ENCODE measurements at places on chromosomes 3 and 15.

GRCh38 chr15:34349769-34350168, 6.7 kb downstream of the NUTM1 start:
- H3K4me1 ChIP-seq, result no peaks in the 10 kb centered on the region
- H3K4me3 ChIP-seq, result no peak overlapping the region
- no peaks in the 10 kb centered on the region for H3K27me3 ChIP-seq
- no peak for DNase-seq
- H3K36me3 ChIP-seq, result no peaks in the 10 kb centered on the region
- H3K27ac ChIP-seq, result no peak overlapping the region

DNA sequence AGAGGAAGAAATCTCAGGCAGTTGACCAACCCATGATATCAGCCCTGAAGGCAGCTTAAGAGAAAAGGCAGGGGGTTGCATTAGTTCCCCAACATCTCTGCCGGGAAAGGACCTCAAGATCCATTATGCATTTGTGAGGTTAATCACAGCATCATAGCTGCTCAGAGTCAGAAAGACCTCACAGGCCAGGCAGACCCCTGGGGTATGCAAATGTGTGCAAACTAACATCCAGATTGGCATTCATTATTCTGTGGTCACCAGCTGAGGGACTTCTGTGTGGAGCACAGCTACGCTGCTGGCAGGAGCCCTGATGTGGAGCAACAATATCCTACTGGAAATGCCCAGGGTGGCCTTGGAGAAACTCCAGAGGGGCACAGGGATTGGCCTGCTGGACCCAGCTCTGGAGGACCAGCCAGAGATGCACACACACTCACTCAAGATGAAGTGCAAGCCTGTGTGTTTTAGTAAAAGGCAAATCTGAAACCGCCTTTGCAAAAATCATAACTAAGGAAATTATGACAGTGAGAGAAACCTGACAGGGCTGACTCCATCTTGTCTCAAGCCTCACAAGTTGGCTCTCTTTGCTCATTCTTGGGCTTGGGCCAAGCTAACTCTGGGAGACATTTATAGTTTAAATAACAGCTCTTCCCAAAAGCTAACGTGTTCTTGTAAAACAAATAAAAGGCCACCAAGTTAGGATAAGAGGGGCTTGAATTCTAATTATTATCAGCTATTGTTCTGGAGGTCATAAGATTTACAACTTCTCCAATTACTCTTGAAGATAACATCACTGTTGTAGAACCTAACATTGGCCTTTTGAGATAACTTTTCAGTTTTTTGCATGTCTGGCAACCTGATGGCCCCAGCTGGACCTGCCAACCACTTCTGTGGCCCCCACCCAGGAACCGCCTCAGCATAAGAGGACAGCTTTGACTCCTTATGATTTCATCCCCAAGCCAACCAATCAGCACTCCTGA, 257.1 kb downstream of the UACA start:
- no peak overlapping the region for H3K4me3 ChIP-seq
- no peak overlapping the region for H3K27ac ChIP-seq

- H3K27me3 ChIP-seq, result no peaks in the 10 kb centered on the region
- no peak overlapping the region for H3K4me3 ChIP-seq
- no peak overlapping the region for H3K27ac ChIP-seq
- DNase-seq, result no peak
- H3K36me3 ChIP-seq, result no peaks in the 10 kb centered on the region
These were observed 31.7 kb downstream of the CSNK1G1 start for GRCh38 chr15:64324165-64324877.

DNA sequence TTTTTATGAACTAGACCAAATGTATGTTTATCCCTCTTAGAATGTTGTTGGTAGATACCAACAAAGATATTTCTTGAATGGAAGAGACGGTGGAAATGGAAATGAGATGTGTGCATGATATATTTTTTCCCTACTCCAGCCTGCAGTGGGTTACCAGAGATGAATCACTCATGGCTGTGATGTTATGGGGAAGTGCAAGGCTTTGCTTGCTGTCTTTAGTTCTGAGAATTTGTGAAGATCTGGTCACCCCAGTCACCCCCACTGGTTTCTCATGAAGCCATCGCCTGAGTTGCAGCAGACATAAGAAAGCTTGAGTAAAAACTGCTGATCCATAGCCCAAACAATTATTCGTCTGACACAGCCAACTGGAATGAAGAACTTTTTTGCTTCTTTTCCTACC, 78.1 kb upstream of the EOMES start:
- no peak overlapping the region for H3K4me3 ChIP-seq
- no peaks in the 10 kb centered on the region for H3K36me3 ChIP-seq
- H3K27ac ChIP-seq, result no peak overlapping the region
- no peaks in the 10 kb centered on the region for H3K4me1 ChIP-seq

DNA sequence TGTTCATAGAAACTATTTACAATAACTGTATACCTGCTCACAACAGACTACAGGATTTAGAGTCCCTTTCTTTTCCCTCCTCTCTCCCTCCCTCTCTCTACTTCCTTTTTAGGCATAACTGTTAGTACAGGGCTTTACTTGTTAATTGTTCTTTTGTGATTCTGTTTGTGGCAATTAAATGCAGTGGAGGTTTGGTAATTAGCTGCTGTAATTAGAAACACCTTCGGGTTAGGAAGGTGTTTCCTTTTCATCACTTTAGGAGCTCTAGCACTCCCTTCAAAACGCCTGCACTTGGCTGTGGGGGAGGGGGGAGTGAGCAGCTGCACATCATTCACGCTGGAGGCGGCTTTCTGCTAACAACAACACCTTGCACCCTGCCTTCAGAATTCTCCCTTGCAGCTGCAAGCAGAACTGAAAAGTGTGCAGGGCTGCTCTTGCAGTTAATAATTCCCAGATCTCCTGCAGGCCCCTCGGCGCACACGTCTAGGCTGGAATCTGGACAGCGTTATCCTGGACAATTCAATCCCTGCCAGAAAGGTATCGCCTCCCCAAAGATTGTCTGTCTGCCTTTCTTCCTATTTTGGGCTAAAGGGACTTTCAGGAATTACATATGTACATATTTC, 242.6 kb upstream of the RGMA start:
- DNase-seq, result peak; percentile 81
- H3K36me3 ChIP-seq, result no peaks in the 10 kb centered on the region
- H3K4me3 ChIP-seq, result no peak overlapping the region

DNA sequence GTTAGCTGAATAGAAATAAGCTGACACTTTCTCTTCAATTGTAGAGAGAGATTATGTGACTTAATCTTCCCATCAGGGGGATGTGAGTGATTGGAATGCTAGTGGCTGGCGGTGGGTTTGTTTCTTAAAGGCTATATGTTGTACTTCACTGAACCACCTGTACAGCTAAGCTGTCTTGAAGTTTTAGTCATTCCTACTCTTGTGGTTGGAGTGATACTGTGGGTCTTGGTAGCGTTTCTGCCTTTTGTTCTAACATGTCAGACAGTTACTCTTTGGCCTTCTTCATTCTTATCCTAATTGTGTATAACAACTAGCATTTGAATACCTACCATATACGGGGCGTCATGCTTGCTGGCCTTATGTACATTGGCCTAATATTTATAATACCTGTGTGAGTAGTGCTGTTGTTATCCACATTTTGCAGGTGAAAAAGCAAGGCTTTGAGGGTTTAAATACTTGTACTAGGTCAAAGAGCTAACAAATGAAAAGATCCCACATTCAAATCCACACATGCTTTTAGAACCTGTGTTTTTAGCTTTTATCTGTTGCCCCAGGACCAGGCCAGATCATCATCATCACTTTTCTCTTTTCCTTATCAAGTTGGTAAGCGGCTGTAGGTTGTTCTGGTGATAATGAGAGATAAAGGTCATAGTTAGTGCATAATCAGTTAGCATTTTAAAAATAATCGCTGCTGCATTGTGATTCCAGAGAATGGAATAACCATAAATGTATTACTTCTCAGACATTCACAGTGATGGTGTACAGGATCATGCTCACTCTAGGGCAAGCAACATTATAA, 50.2 kb downstream of the AKAP13 start:
- no peaks in the 10 kb centered on the region for H3K4me1 ChIP-seq
- H3K4me3 ChIP-seq, result no peak overlapping the region
- H3K27me3 ChIP-seq, result no peaks in the 10 kb centered on the region
- H3K36me3 ChIP-seq, result no peaks in the 10 kb centered on the region

DNA sequence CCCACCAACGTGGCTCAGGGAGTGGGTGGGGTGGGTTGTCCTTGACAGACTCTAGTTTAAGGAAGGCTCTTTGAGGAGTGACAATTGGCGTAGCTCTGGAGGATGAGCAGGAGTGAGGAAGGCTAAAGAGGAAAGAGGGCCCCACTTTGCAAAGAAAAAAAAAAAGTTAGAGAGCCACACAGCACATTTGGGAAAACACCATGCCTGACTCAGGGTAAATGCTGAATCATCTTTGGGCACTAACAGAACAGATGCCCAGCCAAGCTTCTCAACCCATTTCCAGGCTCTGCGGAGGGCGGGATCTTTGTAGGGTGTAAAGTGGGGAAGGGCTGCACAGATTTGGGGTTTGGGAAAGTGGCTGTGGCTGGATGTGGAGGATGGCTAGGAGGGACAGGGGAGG, 179.1 kb upstream of the RGMA start:
- no peak overlapping the region for H3K4me3 ChIP-seq
- H3K4me1 ChIP-seq, result no peaks in the 10 kb centered on the region
- H3K27me3 ChIP-seq, result no peaks in the 10 kb centered on the region
- peaks cover 12% of the 10 kb centered on the region for H3K36me3 ChIP-seq
- DNase-seq, result no peak
- H3K27ac ChIP-seq, result no peak overlapping the region

DNA sequence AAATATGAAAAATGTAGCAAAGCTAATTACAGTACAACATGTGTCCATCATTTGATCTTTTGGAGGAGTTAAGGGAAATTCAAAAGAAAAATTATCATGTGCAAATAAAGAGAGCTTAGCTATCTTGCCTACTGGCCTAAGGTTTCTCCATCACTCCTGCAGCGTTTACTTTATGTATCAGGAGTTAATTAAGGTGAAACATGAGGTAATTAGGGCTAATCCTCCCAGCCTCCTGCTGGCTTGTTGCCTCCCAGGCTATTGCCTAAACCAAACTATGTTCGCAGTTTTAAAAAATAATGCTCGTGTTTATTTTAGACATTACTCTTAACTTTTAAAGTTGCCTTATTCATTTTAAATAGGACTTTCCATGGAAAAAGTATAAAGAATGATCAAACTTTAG, 367.5 kb downstream of the ROBO2 start:
- DNase-seq, result no peak
- no peaks in the 10 kb centered on the region for H3K36me3 ChIP-seq
- no peaks in the 10 kb centered on the region for H3K4me1 ChIP-seq

DNA sequence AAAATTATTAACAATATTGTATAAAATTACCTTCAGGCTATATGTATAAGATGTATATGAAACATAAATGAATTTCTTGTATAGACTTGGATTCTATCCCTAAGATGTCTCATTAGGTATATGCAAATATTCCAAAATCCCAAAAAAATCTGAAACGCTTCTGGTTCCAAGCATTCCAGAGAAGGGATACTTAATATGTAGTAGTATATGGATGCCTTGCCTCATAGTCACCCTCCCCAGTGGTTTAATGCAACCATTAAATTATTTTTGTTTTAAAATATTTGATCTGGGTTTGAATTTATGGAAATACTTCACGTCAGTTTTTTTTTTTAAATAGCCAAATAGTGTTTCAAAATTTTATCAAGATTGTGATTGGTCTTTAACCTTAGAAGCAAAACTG, 27.2 kb downstream of the PLCL2 start:
- no peaks in the 10 kb centered on the region for H3K27me3 ChIP-seq
- no peak overlapping the region for H3K4me3 ChIP-seq
- no peak overlapping the region for H3K27ac ChIP-seq
- no peaks in the 10 kb centered on the region for H3K36me3 ChIP-seq
- peaks cover 5% of the 10 kb centered on the region for H3K4me1 ChIP-seq

Data from DND-41 (cell line).